COLO829 (cell line): ENCODE measurements at places on chromosomes 13 and 19.
A peak's percentile ranks its signal among the peaks of the same experiment; 100 is the strongest.

DNA sequence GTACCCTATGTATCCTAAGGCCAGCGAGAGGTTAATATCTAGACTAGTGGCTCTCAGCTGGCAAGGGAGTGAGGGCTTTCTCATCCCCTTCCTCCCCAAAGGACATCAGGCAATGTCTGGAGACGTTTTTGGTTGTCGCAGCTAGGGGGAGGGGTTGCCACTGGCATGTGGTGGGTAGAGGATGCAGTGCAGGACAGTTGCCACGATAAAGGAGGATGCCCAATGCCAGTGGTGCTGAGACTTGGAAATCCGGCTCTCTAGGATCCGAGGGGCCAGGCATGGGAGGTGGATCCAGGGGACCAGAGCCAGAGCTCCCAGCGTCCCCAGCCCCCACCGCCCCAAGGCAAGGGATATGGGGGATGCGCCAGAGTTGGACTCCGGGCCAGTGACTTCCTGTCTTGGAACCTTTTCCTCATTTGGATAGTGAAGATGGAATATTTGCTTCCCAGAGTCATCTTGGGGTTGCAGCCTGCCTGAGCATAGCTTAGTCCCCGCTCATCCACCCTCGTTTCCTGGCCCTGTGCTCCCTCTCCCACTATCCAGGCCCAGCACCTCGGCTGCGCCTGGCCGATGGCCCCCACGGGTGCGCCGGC is 4.9 kb downstream of the SSC5D start:
- no peak for DNase-seq

- DNase-seq = peak; percentile 13
These were observed 10.1 kb upstream of the SLC25A42 start for GRCh38 chr19:19053508-19054314.

GRCh38 chr13:61383111-61383510 is 32.5 kb downstream of the PCDH20 start:
- no peak for DNase-seq

DNA sequence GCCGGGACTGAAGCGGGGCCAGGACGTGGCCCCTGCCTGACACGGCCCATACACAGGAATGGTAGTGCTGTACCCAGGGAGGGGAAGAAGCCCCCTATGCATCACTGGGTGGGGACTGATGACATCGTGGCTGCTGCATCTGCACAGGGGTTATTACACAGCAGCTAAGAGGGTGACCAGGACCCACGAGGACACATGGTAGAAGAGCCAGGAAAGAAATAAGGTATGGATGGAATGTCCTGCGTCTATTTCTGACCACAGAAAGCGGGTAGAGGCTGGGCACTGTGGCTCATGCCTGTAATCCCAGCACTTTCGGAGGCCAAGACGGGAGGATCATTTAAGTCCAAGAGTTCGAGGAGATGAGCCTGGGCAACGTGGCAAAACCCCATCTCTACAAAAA is 24.1 kb downstream of the DCAF15 start:
- no peak for DNase-seq

DNA sequence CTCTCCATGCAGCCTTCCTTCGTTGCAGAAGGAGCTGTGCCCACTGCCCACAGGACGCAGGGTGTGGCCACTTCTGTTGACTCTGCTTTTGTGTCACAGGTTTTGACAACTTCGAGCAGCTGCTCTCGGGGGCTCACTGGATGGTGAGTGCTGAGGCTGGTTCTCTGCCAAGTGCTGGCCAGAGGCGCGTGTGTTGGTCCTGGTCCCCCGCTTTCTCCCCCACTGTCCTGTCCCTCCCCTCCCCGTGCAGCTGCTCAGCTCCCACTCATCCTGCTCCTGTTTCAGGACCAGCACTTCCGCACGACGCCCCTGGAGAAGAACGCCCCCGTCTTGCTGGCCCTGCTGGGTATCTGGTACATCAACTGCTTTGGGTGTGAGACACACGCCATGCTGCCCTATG is 10.6 kb upstream of the PDCD2L start:
- DNase-seq = no peak

GRCh38 chr19:7251494-7251893 is 42.7 kb downstream of the INSR start:
- no peak for DNase-seq

- DNase-seq = no peak
These were observed 55.5 kb upstream of the KATNAL1 start for GRCh38 chr13:30362869-30363268.

GRCh38 chr19:12952488-12953137 is 4.4 kb downstream of the GADD45GIP1 start:
- DNase-seq = no peak

- DNase-seq = no peak
These were observed 313.2 kb downstream of the SHISA2 start for GRCh38 chr13:25738342-25739196.

DNA sequence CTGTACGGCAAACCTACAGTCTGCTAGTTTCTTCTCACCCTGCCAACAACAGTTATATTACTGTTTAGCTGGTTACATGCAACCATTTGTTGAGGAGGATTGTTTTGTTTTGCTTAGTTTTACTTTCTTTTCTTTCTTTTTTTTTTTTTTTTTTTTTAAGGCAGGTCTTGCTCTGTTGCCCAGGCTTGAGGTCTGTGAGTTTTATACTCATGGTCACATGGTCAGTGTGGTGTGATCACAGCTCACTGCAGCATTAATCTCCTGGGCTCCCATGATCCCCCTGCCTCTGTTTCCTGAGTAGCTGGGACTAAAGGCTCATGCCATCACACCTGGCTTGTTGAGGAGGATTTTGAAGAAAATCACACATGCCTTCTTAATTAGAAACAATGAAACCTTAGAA is 505.6 kb downstream of the GPC5 start:
- no peak for DNase-seq
